ENCODE measurements at places on chromosomes 2 and 18. TPM values are rescaled to one million over a fixed set of nuclear protein-coding genes. Genes with fewer than 3 reads are reported as not detected.
A peak's percentile ranks its signal among the peaks of the same experiment; 100 is the strongest.

Gene SCYGR4
- not detected for total RNA-seq

Gene MOCOS
- total RNA-seq: 1.8 TPM

Gene WIPF1
- 35.2 TPM for total RNA-seq

Gene GTF2A1L
- total RNA-seq: 0.29 TPM

Gene CDH2
- 104 TPM for total RNA-seq

Gene LIPG
- total RNA-seq: 123 TPM

Gene SERPINB4
- total RNA-seq: not detected

Gene PROKR1
- not detected for total RNA-seq

Gene ITGB6
- total RNA-seq: 0.47 TPM

Gene ACVR1C
- 0.06 TPM for total RNA-seq

Gene ITGA4
- 27.0 TPM for total RNA-seq

Gene VWA3B
- total RNA-seq: not detected

Gene TUBA4B
- total RNA-seq: not detected

Gene NPPC
- total RNA-seq: 0.82 TPM

Gene CNDP1
- total RNA-seq: not detected

Gene MDH1B
- 0.12 TPM for total RNA-seq

Gene SNORC
- total RNA-seq: 0.39 TPM

Gene SLC16A14
- total RNA-seq: 1.1 TPM

- no peak for DNase-seq
Measured at GRCh38 chr2:58541511-58541910, 300.4 kb upstream of the FANCL start.

DNA sequence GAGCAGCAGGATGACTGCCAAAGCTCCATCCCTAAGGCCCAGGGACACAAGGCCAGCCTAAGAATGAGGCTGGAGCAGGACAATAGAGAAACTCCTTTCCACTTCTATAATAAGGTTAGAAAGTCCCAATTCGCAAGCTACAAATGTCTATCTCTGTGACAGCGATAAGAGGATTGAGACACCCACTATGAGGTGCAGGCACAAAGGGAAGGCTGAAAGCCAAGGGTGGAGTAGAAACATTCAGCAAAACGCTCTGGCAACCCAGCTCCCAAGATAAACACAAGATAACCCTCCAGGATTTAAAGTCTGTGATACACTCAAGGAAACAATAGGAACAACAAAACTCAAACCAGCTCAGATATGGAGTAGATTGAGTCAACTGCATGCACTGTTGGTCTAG lies 418.0 kb upstream of the UBE2E3 start:
- no peak for DNase-seq

GRCh38 chr2:128783896-128784295 lies 465.2 kb upstream of the HS6ST1 start:
- no peak for DNase-seq

GRCh38 chr2:158221063-158222020 lies 119.7 kb downstream of the UPP2 start:
- DNase-seq: no peak

DNA sequence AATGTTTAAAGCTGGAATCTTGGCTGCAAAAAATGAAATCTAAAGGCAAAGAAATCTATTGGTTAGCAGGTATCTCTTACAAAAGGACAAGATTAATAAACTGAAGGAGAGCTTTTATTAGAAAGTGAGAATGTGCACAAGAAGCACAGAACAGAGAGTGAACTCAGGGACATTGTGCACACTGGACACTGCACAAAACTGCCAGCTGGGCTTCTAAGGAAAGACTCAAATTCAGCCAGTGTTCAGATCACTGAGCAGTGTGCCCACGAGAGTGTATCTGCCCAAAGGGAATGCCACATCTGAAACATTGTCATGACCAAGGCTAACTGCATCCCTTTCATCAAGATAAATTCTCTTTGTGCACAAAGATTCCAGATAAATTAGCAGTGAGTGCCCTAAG lies 129.7 kb upstream of the KCNH7 start:
- DNase-seq: no peak

- DNase-seq: no peak
Measured at GRCh38 chr2:20330192-20330591, 20.5 kb downstream of the PUM2 start.

GRCh38 chr2:131413148-131413747 lies 49.3 kb upstream of the RAB6D start:
- peak; percentile 62 for DNase-seq

GRCh38 chr18:9643549-9643948 lies 29.2 kb upstream of the PPP4R1 start:
- DNase-seq: peak; percentile 91

DNA sequence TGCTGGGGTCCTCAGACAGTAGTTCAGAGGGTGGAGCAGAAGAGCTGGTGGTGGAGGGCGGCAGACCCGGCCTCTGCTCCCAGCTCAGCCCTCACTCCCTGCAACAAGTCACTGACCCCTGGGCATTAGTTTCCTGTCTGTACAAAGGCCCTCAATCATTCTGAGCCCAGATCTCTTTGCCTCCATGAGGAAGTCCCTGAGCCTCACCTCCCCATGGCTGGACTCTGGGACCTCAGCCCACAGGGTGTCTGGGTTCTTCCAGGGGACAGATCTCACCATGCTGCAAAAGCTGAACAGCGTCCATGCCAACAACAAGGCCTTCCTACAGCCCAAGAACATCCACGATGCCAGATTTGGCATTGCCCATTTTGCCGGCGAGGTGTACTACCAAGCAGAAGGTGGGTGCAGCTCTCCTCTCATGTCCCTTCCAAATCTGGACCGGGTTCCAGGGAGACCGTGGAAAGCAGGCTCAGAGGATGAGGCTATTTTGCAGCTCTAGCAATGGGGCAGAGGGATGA lies 49.1 kb downstream of the MYO7B start:
- DNase-seq: no peak

DNA sequence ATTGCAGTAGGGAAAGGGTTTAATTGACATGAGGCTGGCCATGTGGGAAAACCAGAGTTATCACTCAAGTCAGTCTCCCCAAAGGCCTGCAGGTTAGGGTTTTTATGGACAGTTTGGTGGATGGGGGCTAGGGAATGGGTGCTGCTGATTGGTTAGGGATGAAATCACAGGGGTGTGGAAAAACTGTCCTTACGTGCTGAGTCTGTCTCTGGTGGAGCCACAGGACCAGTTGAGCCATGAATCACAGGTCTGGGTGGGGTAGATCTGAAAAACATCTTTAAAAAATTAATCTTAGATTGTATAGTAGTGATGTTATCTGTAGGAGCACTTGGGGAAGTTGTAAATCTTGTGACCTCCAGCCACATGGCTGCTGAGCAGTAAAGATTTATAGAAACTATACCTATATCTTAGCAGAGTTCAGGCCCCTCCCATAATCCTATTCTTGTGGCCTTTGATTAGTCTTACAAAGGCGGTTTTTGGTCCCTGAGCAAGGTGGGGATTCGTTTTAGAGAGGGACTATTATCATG lies 139.6 kb downstream of the COMMD1 start:
- DNase-seq: no peak

DNA sequence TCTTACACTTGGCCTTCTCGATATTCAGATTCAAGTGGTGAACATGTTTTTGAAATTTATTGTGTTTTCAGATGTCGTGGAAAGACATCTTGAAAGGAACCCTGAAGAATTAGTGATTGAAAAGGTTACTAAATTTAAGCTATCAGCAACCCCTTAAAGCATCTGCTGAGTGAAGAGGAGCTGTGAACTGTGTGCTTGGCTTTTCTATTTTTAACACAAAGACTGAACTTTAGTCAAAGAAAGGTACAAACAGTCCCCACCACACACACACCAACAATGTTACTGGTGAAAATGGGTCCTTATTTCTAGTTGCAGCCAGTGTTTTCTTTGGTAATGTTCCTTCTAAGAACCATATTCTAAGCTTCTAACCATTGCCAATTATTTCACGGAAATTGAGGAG lies 95.1 kb downstream of the CYRIA start:
- DNase-seq: no peak

- DNase-seq: no peak
Measured at GRCh38 chr2:55805686-55806085, 112.0 kb upstream of the PNPT1 start.

DNA sequence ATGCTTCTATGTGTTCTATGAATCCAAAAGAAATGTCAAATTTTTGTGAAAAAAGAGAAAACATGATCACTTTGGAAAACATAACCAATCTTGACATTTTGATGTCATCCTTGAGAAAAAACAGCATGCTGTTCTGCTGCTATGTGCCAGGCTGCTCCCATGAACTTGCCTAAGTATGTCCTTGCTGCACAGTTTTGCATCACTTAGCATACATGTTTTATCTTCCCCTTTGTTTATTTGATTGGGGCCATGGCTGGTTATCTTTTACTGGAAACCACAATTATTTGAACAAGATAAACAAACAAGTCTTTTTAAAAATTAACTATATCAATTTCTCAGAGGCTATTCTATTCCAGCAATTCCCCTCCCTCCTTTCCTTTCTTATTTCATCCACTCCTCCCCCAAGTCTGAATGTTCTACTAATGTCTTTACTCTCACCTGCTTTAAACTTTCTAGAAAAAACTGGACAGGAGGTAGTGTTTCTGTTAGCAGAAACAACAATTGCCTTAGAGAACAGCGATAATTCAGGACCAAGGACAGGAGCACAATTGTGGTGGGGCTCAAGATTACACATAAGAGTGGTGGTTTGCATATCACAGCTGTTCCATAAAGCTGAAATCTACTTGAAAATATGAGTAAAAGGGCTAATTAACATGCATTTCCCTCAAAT lies 6.7 kb downstream of the AOX1 start:
- DNase-seq: no peak

GRCh38 chr2:135226961-135227360 lies 174.9 kb downstream of the RAB3GAP1 start:
- DNase-seq: no peak

- DNase-seq: no peak
Measured at GRCh38 chr18:34493566-34494358, 216.3 kb upstream of the DTNA start.

- DNase-seq: no peak
Measured at GRCh38 chr18:46239998-46240397, 135.8 kb downstream of the HAUS1 start.

GRCh38 chr2:101111917-101112771 lies 39.0 kb downstream of the TBC1D8 start:
- DNase-seq: no peak

DNA sequence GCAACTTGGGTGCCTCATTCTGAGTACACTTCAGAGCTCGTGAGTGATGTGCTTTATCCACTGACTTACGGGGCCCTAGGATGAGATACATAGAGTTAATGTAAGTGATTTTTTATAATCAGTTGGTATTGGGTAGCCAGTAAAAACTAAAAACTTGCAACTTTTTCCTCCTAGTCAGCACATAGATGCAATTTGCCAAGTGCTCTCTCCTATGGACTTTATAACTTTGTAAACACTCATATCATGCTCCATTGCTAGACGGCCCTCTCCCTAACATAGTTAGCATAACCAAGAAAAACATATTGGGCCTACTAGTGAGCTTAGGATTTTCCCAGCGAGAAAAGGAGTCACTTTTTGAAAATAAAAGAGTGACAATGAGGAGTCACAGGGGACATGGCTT lies 60.4 kb downstream of the PLB1 start:
- DNase-seq: no peak

GRCh38 chr18:52341608-52342381 lies 1.8 kb downstream of the DCC start:
- DNase-seq: no peak

DNA sequence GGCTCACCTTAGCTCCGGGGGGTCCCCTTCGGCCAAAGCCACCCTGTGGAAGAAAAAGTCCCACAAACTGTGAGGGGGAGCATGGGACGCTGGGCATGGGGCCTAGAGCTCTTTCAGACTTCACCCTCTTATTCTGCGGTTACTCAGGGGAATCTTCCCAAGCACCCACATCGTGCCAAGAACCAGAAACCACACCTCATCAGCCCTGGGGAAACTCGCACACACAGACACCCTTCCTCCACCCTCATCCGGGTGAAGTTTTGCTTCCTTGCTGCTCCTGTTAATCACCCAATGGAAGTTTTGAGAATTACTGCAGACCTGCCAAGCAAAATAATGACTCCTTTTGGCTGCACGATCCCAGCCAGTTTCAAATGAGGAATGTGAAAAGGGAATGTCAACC lies 59.1 kb downstream of the COL6A3 start:
- no peak for DNase-seq

GRCh38 chr18:69715191-69715795 lies 232.4 kb downstream of the CD226 start:
- DNase-seq: no peak

GRCh38 chr2:1153920-1154319 lies 203.3 kb downstream of the SNTG2 start:
- DNase-seq: no peak

- no peak for DNase-seq
Measured at GRCh38 chr2:121502781-121503180, 27.9 kb upstream of the RNU4ATAC start.

GRCh38 chr2:151651274-151651673 lies 83.0 kb downstream of the NEB start:
- no peak for DNase-seq

Data from glomerular endothelial cell (primary cell).